ENCODE measurements at places on chromosomes 4 and X. TPM values are rescaled to one million over a fixed set of nuclear protein-coding genes. Genes with fewer than 3 reads are reported as not detected.

The BMP3 gene
- total RNA-seq, result not detected

The ARMCX4 gene
- 25.4 TPM for total RNA-seq

The TXLNG gene
- 13.9 TPM for total RNA-seq

The GPAT3 gene
- 10.7 TPM for total RNA-seq

Data from fibroblast of the aortic adventitia (primary cell).